ENCODE measurements at places on chromosomes 4 and X.

DNA sequence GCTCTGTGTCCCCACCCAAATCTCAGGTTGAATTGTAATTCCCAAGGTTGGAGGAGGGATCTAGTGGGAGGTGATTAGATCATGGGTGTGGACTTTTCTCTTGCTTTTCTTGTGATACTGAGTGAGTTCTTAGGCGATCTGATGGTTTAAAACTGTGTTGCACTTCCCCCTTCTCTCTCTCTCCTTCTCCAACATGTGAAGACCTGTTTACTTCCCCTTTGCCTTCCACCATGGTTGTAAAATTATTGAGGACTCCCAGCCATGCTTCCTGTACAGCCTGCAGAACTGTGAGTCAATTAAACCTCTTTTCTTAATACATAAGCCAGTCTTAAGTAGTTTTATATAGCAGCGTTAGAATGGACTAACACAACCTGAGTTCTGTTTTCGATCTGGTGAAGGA, 738.2 kb downstream of the ARAP2 start:
- no peak for DNase-seq

DNA sequence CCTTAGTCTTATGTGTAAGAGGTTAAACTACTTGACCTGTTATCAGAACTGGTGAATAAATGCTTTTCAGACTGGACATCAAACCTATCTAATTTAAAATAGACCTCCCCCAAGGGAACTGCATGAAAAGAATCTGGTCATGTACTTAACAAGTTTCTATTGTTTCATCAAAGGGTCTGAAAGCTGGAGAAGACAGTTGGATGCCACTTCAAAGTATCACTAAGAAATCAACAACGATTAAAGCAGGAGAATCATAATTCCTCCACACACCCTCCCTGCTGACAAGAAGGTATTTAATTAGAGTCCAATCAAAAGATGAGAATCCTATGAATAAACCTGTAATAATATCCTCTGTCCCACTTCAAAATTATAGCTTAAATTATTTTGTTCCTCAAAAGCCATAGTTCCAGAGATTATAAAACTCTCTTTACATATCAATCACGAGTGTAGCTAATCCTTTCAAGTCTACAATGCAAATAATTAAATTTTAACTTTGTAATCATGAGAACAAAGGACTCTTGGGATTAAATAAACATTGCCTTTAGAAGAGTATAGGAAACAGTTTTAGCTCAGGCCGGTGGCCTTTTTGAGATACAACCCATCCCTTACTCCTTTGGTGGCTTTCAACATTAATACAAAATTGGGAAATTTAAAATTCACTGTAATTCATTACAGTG, 35.1 kb downstream of the TSPAN5 start:
- DNase-seq = no peak

DNA sequence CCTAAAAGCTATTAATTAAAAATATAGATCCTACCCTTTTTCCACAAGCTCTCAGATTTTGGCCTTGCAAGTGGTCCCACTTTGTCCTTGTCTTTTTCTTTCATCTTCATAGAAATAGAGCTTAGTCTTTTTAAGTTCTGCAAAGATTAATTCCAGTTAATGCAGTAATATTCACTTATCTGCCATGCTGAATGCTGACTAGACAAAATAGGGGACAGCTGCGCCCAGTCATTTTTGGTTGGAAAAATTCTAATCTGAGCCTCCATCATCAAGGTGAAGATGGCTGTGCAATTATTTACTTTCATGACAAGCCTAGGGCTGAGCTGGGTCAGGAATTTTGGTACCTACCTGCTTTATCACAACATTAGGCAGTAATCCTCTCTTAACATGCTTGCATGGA, 241.3 kb upstream of the CXorf66 start:
- DNase-seq = no peak

DNA sequence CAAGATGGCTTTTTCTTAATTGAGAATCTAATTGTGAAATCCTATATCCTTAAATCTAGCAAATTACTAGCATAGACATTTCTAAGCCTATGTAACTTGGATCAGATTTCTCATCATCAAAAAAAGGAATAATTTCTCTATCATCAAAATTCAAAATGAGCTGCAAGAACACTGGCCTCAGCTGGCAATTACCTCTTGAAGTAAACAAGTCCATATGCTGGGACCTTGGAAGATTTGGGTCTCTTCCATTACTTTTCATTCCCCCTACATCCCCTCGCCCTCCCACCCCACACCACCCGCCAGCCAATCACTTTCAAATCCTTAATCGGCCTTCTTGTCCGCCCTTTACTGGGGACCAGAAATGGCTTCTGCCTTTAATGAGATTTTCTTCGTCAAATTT, 23.3 kb upstream of the MBTPS2 start:
- DNase-seq = no peak

DNA sequence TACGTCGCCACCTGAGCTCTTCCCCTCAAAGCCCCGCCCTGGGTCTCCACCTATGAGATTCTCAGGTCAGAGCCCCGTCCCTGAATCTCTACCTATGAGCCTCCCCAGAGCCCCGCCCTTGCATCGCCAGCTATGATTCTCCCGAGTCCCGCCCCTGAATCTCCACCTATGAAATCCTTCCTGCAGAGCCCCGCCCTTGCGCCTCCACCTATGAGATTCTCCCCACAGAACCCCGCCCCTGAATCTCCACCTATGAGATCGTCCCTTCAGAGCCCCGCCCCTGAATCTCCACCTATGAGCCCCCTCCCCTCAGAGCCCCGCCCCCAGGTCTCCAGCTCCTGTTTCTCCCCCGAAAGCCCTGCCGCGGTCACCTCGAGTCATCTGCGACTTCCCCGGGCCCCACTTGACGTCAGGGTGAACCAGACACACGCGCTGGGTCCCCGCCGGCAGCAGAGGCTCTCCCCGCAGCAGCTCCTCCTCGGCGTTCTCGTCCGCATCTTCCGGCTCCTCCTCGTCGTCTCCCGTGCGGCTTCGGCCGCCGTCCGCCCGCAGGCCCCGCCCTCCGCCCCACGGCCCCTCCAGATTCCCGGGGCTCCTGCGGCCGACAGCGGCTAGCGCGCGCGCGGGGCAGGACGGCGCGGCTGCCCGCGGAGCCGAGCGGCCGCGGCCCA, 393 bp downstream of the GTPBP6 start:
- peak; percentile 98 for DNase-seq

- no peak for DNase-seq
Observed at GRCh38 chrX:1661048-1661921, 46.4 kb downstream of the ASMT start.

All from stromal cell of bone marrow (primary cell).